ENCODE measurements at places on chromosomes 13 and 19.

DNA sequence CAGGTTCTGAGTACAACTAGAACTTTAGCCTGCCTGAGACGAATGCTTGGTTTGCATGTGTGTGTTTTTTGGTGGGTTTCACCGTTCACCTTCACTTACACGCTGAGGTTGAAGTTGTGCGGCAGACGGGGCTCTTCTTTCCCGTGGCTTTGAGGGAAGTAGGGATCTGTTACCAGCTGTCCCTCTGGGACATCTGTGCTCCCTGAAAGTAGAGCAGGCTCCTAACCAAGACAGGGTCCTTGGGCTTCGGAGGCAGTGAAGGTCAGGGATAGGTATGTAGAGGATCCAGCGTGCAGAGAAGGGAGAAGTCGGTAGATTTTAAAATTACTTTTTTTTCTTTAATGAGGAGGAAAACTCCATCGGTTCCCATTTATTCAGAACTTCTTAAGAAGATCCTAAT lies 48.7 kb downstream of the ZNF536 start:
- no peak for DNase-seq

DNA sequence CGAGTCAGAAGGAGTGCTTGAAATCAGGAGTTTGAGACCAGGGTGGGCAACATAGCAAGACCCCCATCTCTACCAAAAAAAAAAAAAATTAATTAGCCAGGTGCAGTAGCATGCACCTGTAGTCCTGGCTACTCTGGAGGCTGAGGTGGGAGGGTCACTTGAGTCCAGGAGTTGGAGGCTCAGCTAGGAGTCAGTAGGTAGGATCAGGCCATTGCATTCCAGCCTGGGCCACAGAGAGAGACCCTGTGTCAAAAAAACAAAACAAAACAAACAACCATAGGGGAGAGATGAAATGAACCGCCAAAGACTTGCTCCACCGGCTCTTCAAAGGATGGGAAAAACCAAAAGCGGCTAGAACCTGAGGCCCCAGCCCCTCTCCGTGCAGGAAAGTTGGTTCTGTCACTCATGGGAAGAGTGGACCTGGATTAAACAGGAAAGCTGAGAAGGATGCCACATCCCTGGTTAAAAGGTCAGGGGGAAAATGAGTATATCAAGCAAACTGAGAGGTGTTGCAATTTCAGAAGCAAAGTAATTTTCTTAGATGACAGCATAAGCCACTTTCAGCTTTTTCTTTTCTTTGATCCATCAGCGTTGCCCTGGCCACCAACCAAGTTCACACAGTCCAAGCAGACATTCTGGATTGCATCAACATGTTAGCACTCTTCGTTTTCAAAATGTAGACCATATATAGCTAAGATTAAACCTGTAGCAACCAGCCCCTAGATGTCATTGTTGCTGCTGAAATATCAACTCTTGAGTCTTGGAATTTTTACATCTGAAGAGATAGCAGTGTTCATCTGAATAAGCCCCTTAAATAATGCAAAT lies 8.9 kb upstream of the ZNF507 start:
- no peak for DNase-seq

DNA sequence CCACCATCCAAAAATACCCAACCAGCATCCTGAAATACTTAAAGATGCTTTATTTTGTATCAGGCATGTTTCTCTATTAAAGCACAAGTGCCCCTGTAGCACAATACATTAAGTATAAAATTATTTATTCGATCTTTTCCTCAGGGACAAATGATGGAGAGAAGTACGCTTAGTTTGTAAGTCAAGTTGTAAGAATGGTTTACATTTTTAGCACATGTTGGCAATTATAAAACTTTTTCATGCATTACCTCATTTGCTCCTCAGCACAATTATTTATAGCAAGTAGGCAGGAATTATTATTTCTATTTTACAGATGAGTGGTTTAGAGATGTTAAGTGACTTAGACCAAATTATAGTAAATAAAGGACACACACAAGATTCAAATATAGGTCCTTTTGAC lies 232.6 kb upstream of the HTR2A start:
- no peak for DNase-seq

- no peak for DNase-seq
These were observed 57.3 kb downstream of the IFT88 start for GRCh38 chr13:20624213-20624612.

- no peak for DNase-seq
These were observed 260.0 kb downstream of the FGF14 start for GRCh38 chr13:102141625-102142472.

GRCh38 chr13:77390391-77390790 lies 63.5 kb upstream of the MYCBP2 start:
- DNase-seq: no peak

GRCh38 chr19:53903055-53903680 lies 5.9 kb upstream of the CACNG7 start:
- DNase-seq: peak; percentile 59

DNA sequence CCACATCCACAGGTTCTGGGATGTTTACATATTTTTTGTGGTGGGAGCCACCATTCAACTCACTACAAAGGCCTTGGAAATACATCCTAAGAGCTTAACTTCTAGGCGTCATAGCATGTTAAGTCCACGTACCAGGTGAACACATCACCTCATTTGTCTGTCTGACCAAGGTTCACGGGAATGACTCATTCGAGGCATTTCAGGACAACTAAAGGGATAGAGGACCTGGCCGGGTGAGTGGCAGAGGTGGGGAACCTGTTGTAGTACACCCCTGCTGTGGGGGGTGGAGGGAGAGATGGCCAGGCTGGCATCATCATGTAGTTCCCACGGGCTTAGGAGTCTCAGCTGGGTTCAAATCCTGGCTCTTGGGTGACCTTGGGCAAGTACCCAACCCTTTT lies 51.5 kb downstream of the BICRA start:
- peak; percentile 24 for DNase-seq

DNA sequence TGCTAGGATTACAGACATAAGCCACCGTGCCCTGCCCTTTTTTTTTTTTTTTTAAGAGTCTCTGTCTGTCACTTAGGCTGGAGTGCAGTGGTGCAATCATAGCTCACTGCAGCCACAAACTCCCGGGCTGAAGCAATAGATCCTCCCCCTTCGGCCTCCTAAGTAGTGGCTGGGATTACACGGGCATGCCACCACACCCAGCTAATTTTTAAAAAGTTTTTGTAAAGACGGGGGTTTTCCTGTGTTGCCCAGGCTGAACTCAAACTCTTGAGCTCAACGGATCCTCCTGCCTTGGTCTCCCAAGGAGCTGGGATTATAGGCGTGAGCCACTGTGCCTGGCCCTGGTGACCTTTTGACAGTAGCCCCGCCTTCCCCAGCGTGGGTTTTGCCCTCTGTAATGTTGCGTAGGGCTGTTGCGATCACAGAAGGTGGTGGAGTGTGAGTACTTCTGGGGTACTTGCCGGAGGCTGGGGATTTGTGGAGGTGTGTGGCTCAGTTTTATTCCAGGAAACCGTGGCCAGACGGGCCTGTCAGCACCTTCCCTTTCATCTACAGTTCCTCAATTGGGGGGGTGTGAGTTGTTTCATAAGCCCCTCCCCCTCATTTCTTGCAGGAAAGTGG lies 11.6 kb upstream of the RETN start:
- DNase-seq: peak; percentile 25

DNA sequence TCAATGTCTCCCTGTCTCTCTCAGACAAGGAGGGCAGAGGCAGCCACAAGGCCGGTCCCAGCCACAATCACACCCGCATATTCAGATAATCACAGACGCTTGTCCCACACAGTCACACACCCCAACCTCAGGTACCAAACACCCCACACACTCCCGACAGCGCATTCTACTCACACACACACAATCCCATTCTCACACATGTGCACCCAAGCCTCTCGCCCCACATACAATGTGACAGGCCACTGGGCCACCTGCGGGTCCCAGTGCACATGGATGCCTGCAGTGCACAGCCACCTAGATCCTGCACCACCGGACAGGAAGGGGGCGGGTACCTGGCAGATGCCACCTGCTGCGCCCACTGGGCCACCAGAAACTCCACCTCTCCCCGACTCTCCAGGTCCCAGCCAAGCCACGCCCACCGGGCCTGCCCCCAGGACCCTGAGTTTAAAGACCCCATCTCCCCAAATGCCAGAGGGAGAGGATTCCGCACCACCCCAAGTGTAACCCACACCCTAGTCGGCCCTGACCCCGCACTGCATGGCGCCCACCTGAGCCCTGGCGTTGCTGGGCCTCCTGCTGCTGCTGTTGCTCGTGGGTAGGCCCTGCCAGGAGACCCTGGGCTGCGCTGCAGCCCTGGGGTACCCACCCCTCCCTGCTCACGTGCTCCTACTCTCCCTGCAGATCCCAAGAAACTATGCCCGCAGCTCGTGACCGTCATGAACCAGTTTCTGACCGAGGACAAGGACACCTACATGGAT lies 10.6 kb downstream of the SCGB2B2 start:
- DNase-seq: no peak

GRCh38 chr19:42420055-42420544 lies 7.1 kb downstream of the LIPE start:
- DNase-seq: peak; percentile 70

DNA sequence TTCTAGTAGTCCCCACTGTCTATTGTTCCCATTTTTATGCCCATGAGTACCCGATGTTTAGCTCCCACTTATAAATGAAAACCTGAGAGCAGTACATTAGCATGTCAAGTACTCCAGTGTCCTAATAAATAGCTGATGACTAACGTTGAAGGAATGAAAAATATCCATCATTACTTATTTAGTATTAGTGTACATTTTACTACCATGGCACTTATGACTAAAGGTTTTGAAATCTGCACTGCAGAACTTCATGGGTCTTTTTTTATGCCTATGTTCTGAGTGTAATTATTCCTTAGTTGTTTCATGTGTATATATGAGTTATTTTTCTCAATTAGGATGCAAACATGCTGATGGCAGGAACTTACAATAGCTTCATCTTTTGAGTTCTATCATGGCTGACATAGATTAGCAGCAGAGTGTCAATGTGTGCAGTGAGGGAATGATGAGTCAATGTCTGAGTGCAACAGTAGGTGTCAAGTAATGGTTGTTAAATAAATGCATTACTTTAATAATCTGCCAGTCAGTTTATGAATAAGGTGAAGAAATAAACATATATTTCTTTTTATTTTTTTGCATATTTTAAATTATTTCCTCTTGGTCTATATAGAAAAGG lies 188.4 kb downstream of the ITGBL1 start:
- no peak for DNase-seq

DNA sequence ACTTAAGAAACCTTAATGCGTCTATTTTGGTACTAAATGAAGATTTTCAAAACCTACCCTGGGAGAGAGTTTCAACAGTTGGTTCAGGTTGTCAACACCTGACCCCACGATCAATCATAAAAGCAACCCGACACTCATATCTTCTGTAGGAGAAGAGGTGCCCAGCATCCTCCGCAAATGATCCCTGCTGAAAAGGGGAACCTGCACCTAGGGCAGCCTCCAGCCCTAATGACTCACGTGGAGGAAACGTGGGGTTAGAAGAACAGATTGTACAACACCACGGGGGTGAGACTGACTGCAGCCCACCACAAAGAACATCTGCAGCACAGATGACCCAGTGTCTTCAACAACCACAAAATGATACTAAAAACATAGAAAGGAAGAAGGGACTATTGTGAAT lies 116.3 kb downstream of the RAB20 start:
- DNase-seq: no peak

DNA sequence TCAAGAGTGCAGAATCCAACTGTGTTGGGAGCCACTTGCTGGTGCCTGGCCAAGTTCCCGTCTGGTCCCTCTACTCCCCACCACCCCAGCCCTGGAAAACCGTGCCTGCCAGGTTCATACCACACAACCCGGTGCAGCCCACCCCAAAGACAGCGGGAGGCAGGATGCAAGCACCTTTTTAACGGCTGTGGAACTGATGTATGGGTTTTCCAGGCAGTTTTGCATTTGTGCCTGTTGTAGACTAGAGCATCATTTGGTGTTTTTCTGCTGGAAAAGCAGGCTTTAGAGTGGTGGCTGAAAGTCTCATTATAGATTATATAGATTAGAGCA lies 13.5 kb downstream of the TFDP1 start:
- DNase-seq: no peak

DNA sequence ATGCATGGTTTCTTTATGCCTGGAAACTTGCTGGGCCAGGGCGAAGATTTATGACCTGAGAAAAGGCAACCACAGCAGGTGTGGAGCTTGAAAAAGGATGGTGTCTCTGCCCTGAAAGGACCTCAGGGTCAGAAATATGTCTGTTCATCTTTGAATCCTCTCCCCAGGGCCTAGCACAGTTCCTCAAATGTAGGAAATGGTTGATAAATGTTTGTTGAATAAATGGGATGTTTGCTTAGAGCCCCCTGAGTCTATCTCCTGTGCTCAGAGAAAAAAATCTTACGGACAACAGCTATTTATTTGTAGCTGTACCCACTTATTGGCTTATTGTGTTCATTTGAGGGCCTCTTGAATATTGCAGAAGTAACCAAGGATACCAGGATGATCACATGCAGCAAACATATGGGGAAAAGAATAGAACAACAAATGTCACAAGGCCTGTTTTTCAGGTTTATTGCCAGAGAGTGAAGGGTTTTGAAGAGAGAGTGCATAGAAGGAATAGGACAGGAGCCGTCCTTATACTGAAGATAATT lies 114.5 kb downstream of the KLF5 start:
- DNase-seq: no peak

DNA sequence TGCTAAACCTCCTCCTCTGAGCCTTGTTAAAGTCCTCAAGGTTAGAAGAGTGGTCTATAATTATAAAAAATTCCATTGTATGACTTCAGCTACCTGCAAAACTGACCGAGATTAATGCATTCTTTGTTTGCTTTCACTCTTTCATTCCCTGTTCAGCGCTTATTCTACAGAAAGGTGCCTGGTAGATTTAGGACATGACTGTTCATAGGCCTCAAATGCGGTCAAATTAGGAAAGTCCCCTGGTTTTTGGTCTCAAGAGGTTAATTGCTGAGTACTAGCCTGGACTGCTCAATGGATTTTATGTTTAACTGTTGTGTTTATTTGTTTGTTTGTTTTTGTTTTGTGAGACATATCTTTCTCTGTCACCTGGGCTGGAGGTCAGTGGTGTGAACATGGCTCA lies 35.4 kb downstream of the KL start:
- no peak for DNase-seq

DNA sequence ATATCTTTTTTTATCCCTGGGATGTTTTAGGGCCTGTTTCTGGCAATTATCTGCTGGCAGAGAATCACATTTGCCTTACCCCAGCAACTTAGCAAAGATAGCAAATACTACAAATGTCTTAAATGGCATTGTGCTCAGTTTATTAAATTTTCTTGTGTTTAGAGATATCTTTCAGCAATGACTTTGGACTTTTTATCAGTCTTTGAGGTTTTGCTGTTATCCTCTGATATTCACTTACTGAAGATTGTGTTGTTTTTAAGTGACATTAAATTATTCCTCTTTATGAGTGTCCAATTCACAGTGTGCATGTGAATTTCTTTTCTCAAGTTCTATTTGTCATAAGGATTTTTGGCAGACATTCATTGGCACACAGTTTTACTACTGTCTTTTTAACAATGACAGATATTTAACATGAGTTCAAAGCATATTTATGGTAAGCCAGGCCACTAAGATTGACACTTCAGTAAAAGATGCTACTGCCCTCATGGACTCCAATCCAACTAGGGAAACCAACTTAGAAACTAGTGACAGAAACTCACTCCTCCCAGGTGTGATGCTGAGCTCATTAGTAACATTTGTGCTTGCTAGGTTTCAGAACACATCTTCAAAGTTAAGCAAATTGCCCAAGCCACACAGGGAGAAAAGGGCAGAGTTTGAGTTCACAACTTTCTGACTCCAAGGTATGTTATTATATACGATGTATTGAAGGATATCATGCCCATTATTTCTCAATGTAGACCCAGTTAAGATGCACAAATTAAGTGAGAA lies 481.9 kb downstream of the GPC6 start:
- DNase-seq: no peak

- peak; percentile 97 for DNase-seq
These were observed 29.3 kb upstream of the NANOS3 start for GRCh38 chr19:13847407-13848339.

GRCh38 chr19:53463263-53463662 lies 4.3 kb upstream of the ZNF813 start:
- peak; percentile 38 for DNase-seq
